ENCODE measurements at places on chromosomes 1 and 21.

GRCh38 chr21:38544661-38545060, 46.4 kb upstream of the ERG start:
- DNase-seq, result no peak

DNA sequence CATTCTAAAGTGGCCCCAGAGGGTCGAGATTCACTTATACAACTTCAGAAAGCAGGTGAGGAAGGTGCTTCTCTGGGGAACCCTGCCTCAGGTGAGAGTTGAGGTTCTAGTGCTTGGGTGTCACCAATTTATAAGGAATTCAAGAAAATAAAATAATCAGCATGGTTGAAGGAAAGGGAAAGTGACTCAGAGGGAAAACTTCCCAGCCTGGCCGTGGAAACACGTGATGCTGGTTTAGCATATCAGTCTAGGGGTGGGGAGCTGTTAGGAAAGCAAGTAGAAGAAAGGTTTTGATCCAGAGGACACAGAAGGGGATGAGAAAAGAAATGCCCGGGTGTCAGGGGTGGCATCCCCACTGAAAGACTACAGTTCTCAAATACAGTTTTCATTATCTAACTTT, 37.7 kb upstream of the TMEM125 start:
- DNase-seq, result no peak

GRCh38 chr21:36916718-36917117, 49.8 kb downstream of the HLCS start:
- DNase-seq, result no peak

DNA sequence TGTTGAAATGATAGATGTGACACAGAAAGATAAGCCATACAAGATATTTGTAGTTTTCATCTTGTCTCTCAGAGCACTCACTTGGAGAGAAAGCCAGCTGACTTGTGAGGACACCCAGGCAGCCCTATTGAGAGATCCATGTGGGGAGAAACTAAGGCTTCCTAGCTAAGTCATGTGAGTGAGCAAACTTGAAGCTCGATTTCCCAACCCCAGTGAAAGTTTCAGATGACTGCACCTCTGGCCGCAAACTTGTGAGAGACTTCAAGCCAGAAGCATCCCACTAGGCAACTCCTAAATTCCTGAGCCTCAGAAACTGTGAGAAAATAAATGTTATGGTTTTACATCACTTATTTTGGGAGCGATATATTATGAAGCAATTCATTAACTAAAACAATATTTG, 832.3 kb downstream of the LTN1 start:
- DNase-seq, result no peak

DNA sequence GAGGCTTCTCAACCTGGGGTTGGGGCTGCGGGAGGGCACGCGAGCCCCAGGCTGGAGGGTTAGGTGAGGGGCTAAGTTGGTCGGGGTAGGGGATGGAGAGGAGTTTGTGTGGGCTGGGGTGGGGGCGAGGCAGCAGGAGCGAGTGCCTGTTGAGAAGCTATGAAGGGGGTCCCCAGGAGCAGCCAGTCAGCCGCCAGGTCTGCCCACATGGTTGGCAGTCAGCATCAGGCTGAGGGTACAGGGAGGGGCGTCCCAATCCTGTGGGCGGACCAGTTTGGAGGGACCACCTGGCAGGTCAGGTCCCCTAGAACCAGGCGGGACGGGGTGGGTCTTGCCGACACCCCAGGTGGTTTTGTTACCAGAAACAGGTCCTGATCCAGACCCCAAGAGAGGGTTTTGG, 400 bp upstream of the TRIM17 start:
- no peak for DNase-seq

GRCh38 chr1:233738396-233738795, 124.5 kb downstream of the KCNK1 start:
- no peak for DNase-seq

DNA sequence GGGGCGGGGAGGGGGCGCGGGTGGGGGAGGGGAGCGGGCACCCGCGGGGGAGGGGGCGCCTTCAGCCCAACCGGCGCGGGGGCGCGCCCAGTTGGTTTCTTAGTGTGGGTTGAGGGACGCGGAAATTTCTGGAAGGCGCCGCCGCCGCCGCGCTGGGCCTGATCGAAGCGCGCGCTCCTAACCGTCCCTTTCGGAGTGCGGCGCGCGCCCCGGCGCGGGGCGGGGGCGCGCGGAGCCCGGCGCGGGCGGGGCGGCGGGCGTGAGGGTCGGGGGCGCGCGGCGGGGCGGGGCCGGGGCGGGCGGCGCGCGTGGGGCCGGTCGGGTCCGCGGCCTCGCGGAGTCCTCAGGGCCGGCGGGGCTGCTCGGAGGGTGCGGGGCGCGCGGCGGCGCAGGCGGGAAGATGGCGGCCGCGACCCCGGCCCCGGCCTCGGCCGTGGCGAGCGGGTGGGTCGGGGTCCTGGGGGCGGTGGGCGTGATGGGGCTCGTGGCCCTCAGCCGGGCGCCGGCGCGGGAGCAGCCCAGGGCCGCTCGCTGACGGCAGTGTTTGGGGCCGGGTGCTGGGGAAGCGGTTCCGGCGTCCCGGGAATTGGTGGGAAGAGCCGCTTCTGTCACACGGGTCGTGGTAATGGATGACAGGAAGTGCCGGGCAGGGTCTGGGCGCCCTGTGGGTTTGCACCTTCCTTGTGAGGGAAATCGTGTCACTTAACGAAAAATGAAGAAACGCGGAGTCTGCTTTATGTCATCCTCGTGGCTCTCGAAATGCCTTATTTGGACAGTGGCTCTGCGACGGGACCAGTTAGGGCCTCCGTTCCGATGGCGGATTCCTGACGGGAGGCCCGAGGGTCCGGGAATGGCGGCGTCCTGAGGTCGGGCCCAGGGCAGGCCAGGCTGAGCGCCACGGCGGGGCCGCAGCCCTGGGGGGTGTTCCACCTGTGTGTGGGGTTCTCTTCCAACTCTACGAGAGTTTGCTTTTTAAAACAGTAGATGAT, 764 bp downstream of the PKNOX1 start:
- peak; percentile 77 for DNase-seq

GRCh38 chr1:68317543-68317942, 85.2 kb upstream of the WLS start:
- no peak for DNase-seq

- DNase-seq, result no peak
Observed at GRCh38 chr1:111648806-111649205, 29.2 kb downstream of the RAP1A start.

- DNase-seq, result no peak
Observed at GRCh38 chr1:112011202-112011601, 21.7 kb upstream of the KCND3 start.

DNA sequence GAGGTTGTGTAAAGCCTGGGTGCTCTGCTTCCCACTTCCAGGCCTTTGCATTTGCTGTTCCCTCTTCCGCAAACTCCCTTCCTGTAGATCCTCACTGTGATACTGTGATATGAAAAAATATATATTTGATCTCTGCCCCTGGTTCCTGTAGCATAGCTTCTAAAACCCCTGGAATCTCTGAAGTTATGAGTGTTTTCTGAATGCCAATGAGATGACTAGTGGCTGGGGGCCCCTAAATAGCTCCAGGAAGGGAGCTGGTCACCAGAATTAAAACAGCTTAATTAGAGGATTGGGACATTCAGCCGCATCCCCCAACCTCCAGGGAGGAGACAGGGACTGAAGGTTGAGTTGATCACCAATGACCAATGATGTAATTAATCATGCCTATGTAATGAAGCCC, 21.9 kb downstream of the DUSP10 start:
- DNase-seq, result no peak

- no peak for DNase-seq
Observed at GRCh38 chr21:31405604-31406003, 61.5 kb upstream of the TIAM1 start.

DNA sequence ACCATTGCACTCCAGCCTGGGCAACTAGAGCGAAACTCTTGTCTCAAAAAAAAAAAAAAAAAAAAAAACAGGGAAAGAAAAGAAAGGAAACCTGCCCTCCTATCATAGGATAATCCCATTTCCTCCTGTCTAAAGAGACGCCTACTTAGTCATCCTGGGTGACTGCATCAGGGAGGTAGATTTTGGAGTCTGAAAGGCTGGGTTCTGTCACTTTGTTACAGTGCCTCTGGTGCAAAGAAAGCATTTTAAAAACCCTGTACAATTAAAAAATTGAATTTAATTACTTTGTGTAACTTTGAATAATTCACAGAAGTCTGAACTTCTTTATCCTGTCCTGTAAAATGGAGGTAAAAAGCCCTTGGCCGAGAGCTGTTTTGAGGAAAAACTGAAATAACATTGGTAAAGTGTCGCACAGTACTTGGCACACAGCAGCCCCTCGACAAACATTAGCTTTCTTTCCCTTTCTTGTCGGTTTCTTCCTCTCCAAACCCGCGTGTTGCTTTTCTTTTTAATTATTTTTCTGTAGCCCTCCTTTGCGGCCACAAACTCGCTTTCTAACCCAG, 657 bp upstream of the HDAC1 start:
- DNase-seq, result no peak

GRCh38 chr1:79074975-79075374, 68.4 kb upstream of the ADGRL4 start:
- DNase-seq, result no peak

- no peak for DNase-seq
Observed at GRCh38 chr1:17581389-17582123, 42.1 kb downstream of the ARHGEF10L start.

DNA sequence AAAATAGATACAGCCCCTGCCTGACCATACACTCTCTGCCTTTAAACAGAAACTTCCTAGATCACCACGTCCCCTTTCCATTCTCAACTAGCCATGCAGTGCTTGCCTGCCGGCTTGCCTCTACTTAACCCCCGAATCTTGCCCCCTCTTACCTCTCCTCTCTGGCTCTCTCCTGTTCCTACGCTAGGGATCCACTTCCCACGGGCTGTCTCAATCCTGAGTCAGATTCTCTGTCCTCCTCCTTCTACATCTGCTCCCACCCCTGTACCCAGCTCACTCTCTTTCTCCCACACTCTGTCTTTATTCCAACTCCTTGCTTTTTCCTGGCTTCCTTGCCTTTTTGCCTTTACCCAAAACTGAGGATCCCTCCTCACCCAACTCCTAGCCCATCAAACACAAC, 29.3 kb downstream of the ATF3 start:
- DNase-seq, result no peak

GRCh38 chr1:90725657-90726424, 8.7 kb upstream of the BARHL2 start:
- DNase-seq, result no peak

GRCh38 chr21:24183077-24183476, 1424.2 kb downstream of the MRPL39 start:
- DNase-seq, result no peak

DNA sequence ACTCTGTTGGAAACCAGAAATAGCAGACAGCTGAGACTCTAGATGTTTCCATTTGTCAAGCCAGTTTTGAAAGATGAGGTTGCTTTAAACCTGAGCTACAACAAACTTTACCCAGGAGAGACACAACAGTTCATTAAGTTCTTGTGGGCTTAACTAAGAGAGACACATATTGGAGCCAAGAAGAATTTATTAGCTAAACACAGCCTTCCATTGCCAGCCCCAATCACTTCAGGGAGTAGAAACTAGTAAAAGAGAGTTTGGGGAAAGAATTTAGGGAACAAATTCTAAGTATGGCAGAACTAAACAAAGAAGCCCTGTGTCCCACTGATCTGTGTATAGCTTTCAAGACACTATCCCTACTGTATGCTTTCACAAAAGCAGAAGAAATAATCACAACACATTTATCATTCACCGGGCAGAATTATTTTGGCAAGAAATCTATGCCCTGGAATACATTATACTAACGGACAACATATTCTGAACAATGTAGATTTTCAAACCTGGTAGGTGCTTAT, 87.3 kb upstream of the KAZN start:
- no peak for DNase-seq

- DNase-seq, result no peak
Observed at GRCh38 chr1:235885655-235886262, 19.1 kb upstream of the LYST start.

DNA sequence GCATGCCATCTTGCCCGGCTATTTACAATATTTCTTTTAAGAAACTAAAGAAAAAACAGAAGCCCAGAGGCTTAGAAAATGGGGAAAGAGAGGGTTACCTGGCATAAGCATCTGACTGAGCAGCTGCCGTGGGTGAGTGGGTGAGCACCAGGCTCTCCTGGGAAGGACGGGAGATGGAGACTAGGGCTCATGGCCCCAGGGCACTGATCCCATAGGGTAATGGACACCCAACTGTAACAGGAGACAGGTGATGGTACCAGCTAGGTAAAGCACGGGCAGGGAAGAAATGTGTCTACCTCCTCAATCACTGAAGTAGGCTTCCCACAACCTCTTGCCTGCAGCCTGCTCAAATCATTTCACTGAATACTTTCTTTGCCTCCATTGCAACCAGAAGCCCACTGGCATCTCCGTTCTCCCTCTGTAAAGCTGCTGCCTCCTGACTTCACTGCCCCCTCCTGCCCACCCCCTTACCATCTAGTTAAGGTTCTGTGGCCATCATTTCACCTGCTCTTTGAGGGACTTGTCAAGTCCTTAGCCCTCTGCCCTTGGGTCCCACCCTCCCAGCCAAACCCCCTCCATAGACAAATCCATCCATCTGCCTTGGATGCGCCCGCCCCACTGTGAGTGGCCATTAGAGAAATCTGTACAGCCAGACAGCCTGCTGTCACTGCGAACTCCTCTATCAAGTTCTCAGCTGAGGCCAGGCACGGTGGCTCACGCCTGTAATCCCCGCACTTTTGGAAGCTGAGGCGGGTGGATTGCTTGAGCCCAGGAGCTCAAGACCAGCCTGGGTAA, 6.2 kb downstream of the TMEM125 start:
- DNase-seq, result no peak

- DNase-seq, result no peak
Observed at GRCh38 chr1:245698860-245699259, 544.1 kb downstream of the KIF26B start.

DNA sequence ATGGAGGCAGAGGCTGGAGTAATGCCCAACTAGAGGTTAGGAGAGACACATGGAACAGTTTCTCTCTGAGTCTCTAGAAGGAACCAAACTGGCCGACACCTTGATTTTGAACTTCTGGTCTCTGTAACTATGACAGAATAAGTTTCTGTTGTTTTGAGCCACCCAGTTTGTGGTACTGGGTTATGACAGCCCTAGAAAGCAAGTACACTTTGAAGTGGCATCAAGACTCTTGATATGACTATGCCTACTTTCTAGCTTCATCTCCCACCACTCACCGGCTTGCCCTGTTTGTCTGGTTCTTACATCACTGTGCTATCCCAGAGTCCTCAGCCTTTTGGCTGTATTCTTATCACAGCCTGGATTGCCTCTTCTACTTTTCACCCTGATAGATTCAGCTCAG, 230.3 kb upstream of the USP24 start:
- no peak for DNase-seq

DNA sequence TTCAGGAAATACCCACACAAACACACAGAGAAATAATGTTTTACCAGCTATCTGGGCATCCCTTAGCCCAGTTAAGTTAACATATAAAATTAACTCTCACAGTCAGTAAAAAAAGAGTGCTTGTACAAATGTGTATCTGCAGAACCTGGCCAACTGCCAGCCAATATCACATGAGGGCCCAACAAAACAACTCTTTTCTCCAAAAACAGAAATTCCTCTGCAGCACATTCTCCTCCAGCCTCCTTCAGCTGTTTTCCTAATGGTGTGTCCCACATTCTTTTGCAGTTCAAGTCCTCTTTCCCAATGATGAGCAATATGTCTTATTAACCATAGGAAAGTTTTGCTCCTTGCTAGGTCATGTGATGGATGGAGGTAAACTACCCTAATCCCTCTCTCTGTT, 75.5 kb downstream of the LRRC7 start:
- no peak for DNase-seq

GRCh38 chr1:21938732-21939538, 1.8 kb upstream of the HSPG2 start:
- no peak for DNase-seq

GRCh38 chr1:156154317-156154749, 948 bp downstream of the SEMA4A start:
- DNase-seq, result no peak

Data from activated naive CD4-positive, alpha-beta T cell treated with anti-CD3 and anti-CD28 coated beads, Interleukin-2, amount 50 U/mL, for 16 hours (primary cell).